Activated T-helper 9 cell treated with anti-CD3 and anti-CD28 coated beads, Interleukin-2, amount 50 U/mL, for 16 hours (primary cell): ENCODE measurements at places on chromosomes 2 and 18.

GRCh38 chr18:48312066-48312465, 97.1 kb downstream of the ZBTB7C start:
- DNase-seq = no peak

DNA sequence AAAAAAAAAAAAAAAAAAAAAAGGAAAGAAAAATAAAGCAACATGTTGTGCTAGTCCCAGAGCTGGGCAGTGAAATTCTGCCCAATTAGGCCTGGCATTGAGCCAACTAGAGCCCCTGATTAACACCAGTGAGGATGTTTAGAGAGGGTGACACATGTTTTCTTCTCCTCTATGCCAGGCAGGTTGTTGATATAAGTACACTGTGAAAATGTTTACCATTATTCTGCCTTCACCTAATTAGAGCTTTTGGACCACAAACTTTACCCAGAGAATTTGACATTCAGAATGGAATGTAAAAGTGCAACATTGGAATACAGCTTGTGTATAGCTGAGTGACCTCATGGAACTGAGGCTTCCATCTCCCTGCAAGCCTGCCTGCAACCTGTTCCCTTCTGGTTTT, 95.9 kb upstream of the MSH2 start:
- no peak for DNase-seq

GRCh38 chr2:65877331-65878010, 445.1 kb upstream of the SPRED2 start:
- no peak for DNase-seq

DNA sequence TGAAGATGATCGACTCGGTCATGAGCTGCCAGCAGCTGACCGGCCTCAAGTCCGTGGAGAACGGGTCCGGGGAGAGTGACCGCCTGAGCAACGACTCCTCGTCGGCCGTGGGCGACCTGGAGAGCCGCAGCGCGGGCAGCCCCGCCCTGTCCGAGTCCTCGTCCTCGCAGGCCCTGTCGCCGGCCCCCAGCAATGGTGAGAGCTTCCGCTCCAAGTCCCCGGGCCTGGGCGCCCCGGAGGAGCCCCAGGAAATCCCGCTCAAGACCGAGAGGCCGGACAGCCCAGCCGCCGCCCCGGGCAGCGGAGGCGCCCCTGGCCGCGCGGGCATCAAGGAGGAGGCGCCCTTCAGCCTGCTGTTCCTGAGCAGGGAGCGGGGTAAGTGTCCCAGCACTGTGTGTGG, 14.9 kb downstream of the SALL3 start:
- DNase-seq = no peak

DNA sequence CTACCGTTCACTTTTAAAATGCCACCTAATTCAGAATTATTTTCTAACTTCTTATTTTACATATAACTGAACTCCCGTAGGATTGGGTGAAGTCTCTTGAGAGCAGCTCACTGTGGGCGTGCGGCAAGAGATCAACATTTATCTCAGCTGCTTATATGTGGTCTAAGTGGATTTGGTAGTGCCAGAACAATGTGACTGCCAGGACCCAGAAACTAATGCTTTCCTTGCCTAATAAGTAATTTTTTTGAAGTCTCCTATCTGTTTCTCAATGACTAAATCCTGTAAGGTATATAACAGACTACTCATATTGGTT, 11.2 kb upstream of the NFE2L2 start:
- no peak for DNase-seq
